Esophagus squamous epithelium (tissue), 5 donors: ENCODE measurements at places on chromosomes 11 and 22. TPM values are rescaled to one million over a fixed set of nuclear protein-coding genes. Genes with fewer than 3 reads are reported as not detected.

DNA sequence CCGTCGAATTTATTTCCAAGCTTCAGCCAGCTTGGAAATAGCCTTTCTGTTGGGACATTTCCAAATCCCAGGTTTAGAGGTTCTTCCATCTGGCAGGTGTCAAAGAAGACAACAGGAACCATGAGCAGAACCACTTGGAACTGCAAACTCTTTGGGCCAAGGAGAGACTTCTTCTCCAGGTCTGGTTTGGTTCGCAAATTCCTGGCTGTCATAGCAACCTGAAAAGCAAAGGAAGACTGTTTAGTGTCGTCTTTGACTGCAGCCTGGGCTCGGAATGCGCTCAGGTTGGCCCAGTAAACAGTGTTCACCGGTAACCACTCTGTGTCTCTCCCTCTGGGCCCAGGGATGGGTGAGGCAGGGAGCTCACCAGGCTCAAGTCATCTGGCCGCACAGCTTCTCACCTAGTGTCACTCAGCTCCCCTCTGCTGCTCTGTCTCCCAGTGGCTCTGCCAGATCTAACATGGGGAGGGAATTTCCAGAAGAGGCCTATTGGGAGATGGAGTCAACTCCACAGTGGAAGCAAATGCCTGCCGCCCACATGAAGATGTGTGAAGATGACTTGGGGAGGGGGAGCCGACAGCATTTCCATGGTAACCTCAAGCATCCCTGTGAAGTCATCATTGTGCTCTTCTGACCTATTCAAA lies 11.9 kb upstream of the CLMP start:
- no peak for DNase-seq

DNA sequence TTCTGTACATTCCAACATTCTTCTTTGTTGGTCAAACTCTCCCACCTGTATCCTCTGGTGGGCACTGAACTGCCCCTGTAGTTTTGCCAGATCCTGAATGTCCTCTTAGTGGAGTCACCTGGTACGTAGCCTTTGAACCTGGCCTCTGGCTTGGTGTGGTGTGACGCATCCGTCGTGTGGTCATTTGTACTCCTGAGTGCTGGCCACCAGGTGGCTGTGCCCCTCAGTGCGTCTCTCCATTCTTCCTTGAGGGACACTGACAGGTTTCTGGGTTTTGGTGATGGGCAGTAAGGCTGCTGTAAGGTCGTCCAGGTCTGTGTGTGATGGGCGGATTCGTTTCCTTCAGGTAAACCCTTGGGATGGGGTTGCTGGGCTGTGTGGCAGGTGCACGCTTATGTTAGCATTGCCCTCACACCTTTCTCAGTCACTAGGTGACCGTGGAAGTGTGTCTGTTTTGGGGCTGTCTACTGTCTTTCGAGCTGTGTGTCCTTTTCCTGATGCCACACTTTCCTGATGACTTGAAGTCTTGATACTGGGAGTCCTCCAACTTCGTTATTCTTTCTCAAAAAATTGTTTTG lies 13.6 kb upstream of the RANBP1 start:
- DNase-seq, result no peak

GRCh38 chr11:133386852-133387251 lies 145.4 kb downstream of the OPCML start:
- no peak for DNase-seq

DNA sequence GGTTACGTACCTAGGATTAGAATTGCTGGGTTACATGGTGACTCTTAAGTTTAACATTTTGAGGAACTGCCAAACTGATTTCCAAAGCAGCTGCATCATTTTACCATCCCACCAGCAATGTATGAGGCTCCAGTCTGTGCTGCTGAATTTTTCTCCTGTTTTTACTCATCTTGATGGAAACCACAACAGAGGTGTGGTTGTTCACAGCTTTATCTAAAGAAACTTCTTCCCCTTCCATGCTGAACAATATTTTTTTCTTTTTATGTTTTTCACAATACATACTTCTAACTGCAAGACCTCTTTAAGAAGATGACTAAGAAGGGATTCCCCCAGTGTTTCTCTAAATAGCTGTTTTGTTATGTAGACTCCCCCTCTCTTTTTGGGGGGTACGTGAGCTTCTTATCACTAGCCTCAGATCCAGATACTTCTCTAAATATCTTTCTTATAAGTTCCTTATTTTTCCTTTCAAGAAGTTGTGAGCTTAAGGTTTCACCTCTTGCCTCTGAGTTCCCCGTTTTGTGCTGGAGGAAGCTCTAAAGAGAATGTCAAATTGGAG lies 24.0 kb downstream of the TCP11L1 start:
- DNase-seq, result no peak

GRCh38 chr11:70034740-70035365 lies 43.3 kb upstream of the ANO1 start:
- no peak for DNase-seq

DNA sequence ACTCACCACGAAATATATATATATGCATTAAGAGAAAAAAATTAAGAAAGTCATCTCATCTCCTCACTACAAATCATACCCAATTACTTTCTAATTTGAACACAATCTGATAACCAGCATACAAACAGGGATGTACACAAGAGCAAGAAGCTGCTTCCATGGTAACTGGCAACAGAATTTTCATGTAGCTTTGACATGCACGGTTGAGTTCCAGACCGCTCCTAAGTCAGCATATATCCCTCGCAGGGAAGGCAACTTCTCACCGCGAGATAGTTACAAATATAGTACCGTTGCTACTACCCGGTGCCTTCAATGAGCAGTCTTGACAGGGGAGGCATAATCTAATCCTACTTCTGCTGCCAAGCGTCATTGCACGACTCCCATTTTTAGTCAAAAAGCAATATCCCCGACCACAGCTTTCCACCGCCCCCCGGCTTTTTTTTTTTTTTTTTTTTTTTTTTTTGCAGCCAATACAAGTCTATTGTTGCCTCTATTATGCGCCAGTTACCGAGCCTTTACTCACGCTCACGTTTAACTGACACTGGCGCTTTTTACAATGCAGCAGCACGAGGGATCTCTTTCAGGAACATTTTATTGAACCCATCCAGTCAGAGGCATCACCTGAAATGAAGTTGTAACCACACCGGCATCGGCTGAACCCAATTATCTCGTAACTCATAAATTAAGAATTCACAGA lies 2.2 kb downstream of the CADM1 start:
- DNase-seq, result no peak

DNA sequence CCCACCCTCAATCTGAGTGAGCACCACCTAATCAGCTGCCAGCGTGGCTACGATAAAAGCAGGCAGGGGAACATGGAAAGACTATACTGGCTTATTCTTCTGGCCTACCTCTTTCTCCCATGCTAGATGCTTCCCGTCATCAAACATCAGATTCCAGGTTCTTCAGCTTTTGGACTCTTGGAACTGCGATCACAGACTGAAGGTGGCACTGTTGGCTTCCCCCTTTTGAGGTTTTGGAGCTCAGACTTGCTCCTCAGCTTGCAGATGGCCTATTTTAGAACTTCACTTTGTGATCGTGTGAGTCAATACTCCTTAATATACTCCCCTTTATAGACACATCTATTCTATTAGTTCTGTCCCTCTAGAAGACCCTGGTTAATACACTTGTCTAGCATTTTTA lies 543.7 kb upstream of the RAG2 start:
- no peak for DNase-seq

DNA sequence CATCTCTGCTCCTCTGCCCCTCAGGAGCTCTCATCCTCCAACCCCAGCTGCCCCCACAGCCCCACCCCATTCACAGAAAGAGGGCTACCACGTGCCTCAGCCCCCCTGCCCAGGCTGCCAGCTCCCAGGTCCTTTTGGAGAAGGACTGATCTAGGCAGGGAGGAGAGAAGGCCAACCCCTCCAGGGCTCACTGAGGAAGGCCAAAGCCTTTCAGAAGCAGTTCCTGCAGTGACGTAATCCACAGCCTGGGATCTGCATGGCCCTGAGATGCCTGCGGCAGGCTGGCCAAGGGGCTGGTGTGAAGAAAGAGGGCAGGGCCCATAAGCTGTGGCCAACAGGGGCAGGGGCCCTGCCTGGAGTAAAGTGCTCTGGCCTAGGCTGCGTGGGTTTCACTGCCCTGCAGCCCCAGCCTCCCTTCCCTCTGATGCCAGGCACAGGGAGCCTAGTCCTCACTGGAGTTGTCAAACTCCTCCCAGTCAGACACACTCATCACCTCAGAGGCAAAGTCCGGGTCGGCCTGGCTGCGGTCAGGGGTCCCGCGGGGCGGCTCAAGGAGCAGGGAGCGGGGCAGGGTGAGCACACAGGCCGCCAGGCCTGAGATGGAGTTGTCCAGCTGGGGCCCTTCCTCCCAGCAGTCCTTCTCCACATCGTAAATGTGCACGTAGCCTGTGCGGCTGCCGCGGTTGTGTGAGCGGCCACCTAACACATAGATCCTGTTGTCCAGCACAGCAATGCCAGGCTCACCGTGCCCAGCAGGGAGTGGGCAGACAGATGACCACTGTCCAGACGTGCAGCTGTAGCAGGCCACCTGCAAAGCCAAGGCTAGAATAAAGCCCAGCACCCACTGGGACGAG lies 4.2 kb upstream of the SCARF2 start:
- no peak for DNase-seq

- no peak for DNase-seq
Observed at GRCh38 chr11:8056810-8057463, 24.1 kb upstream of the TUB start.

DNA sequence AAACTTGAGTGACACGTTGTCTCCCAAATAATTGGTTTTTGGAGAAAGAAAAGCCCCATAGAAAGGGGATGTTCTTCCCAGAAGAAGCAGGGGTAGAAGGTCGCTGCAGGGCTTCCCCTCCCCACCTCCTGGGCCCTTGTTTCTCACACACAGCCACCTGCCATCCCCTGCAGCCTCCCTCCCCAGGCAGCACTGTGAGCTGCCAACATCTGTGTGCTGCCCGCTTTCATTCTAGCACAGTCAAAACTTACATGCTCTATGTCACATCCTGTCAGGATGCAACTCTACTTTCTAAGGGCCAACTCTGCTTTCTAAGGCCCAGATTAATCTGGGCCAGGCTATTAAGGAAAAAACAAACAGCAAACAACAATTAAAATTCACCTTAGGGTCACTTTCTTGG lies 309.4 kb upstream of the ZC3H12C start:
- DNase-seq, result no peak

OR10S1 gene
- total RNA-seq, result not detected

DNA sequence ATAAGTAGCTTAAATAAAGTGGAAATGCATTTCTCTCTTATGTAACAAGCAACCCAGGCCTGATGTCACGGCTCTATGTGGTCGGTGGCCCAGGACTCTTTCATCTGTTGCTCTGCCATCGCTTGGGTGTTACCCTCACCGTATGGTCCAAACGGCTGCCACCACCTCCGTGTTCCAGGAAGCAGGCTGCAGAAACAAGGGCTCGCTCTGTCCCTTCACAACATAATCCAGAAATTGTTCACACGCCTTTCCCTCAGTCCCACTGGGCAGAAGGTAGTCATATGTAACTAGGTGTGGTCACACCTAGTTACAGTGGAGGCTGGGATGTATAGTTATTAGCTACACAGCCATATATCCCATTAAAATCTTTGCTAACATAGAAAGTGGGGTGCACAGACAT lies 421.0 kb downstream of the SOX6 start:
- no peak for DNase-seq

DNA sequence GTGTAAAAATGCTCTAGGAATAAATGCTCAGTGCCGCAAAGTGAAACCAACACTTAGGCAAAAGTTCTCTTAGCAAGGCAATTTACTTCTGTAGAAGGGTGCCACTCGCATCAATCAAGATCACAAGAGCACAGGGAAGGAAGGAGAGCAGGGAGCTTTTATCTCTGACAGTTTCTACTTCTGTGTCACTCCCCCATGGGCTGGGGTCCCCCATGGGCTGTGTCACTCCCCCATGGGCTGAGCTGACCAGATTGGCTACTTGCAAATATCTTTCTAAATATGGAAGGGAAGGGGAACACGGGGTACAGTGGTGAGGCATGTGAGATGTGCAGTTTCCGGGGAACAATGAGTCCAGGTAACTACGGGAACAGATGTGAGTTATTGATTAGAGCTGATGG lies 397 bp downstream of the OR52N2 start:
- DNase-seq, result no peak

DNA sequence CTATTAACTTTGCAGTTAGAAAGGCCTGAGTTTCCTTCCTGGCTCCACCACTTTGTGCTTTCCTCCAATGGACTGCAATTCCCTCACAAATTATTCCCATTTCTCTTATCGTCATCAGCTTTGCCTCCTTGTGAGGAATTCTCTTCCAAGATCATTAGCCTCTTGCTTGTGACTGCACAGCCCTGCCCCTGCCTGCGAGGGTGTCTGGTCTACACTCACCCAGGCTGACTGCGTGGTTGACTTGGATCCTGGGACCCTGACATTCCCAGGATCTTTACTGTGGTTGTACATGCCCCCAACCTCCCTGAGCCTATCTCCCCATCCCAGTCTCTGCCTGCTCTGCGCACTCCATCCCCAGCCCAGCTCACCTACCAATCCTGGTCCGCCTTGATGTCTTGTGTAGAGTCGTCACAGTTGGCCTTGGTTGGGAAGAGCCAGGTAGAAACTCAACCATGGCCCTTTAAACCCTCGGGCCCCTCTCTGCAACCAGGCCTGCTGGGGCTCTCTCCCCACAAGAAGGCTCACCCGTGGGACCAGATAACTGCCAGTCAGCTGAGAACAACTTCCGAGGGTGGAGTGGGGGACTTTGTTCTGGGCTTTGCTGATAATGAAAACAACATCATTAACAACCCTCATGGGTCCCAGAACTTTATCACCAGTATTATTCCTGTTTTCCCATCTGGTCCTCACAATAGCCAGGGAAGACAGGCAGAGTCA lies at the start of gene OR2AT4:
Gene OR2AT4 (minus strand): TSS at position 421 of the 717 bp plus-strand sequence.
- DNase-seq, result no peak

MRGPRX4 gene
- not detected for total RNA-seq

DNA sequence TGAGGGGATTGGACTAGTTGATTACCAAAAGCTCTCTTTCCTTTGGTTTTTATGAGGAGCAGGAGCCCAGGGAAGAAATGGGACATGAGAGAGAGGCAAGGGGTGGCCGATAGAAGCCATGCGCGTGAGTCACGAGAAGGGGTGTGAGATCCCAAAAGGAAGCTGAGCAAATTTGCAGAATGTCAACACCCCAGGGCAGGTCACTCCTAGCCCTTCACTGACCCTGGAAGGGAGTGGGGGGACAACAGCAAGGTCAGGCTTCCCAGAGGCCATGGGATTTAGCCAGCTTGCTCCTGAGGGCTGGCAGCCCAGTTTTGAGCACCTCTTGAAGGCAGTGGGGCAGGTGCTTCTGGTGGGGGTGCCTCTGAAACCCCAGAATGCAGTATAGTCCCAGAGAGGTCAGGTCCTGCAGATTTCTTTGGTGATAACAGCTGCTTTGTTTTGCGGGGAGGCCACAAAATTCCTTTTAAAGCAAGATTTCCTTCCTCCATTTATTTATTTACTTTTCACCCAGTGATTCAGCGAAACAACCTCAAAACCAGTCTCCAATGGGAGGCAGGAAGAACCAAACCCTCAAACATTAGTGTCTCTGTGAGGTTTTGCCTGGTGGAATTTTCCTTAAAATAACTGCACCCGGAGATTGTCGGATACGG lies 40.1 kb upstream of the TIMP3 start:
- no peak for DNase-seq

ADM2 gene
- 1.5 TPM for total RNA-seq
